ENCODE measurements at places on chromosomes 11 and 22.

DNA sequence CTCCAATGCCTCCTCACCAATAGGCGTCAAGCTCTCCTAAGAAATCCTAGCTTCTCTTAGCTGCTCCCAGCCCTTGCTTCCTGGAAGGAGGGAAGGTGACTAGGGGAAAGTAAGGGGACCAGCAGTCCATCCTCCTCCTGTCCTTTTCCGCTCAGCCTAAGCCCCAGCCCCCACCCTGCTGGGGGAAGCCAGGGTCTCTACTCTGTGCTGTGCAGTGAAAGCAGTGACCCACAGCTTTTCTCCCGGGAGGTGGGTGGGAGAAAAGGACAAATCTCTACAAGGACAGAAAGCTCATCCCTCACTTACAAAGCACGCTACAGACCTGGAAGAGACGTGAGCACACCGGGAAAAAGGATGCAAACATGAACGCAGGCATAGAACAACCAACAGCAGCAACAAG, 30.9 kb upstream of the PHLDA2 start:
- no peak for DNase-seq

DNA sequence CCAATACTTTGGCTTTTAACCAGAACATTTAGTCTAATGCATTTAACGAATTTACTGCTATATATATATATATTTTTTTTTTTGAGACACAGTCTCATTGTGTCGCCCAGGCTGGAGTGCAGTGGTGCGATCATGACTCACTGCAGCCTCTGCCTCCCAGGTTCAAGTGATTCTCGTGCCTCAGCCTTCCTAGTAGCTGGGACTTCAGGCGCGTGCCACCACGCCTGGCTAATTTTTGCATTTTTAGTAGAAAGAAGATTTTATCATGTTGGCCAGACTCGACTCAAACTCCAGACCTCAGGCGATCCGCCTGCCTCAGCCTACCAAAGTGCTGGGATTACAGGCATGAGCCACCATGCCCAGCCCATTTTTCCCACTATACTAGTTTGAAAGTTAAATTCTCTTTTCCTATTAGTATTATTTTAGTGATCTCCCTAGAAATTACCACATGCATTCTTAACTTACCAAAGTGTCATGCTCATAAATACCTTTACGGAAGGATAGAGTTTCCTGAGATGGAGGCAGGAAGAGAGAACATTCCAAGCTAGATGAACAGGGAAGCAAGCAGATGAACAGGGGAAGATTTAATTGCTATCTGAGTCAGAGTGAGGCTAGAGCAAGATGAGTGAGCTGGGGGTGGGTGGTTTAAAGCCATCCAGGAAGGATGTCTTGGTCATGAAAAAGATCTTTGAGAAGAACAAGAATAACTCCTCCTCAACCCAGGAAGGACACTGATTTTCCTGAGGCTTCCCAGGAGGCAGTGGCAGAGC, 4.4 kb upstream of the PGAP2 start:
- no peak for DNase-seq

DNA sequence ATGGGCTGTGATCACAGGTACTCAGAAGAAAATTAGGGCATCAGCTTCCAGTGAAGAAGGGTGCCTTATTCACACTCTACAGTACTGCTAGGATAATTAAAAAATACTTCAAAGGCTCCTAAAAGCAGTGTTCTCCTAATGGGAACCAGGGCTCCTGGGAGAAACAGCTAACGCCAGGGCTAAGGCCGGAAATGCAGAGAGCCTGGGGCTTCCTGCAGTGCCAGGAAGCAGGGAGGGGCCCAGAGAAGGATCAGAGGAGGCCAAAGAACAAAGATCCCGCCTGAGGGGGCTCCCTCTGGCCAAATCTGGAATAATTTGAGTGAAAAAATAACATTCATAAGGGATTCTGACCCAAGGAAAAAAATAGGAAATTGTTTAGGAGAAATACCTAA, 27.5 kb downstream of the TOLLIP start:
- no peak for DNase-seq

DNA sequence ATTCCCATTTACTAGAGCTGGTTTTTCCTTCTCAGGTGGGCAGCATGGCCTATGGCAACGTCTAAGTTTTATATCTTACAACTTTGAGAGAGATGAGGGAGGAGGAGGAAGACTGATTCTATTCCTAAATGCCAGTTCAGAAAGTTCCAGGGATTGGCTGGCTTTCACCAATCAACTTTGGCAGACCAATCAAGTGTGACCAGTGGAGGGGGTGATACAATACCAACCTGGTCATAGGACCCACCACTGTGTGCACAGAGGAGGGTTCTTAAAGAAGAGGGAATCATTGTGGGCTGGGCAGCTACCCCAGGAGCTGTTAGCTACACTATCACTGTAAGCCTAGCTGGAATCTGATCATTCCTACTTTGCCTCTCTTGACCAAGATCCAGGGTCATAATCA, 8.1 kb downstream of the DIXDC1 start:
- no peak for DNase-seq

DNA sequence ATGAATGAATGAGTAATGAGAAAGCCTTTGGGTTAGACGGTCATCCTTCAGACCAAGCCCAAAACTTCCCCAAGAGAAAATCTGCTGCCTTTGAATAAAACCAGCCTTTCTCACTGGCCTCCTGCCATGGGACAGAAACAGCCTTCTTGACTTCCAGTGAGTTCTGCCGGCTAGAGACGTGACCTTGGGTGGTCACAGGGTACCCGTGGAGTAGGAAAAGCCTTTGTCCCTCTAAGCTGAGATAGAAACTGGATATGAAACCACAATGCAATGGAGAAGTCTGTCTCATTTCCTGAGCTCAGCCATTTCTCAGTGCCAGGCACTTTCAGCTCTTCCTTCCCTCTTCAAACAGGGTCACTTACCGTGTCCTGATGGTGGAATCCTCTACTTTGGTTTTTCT, 21.2 kb upstream of the YWHAH start:
- DNase-seq = no peak

DNA sequence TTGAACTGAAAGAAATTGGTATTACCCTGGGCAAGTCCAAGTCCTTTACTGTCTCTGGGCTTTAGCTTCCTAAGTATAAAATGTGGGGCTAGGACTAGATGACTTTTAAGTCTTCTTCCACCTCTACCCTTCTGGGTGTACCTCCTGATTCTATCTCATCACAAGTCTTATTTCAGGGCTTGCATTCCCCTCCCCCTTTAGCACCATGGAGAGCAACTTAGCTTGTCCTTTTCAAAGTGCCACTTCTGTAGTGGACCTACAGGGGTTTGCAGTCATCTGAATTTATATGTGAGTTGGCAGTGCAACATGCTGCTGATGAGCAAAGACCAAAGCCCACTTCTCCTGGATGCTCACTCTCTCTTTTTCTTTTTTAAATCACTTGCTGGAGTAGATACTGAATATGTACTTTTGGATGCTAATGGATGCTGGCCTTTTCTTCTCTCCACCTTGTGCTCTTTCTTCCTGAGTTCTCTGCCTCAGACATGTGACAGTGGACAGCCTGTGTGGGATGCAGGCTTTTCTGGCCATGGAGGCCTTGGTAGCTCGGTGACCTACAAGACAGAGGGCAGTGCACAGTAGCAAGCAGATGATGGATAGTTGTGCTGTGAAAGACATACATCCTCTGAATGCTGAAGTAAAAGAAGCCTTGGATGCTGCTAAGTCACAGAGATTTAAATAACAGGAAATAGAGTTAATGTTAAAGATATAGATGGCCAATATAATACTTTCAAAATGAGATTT, 185.0 kb downstream of the NELL1 start:
- DNase-seq = no peak

DNA sequence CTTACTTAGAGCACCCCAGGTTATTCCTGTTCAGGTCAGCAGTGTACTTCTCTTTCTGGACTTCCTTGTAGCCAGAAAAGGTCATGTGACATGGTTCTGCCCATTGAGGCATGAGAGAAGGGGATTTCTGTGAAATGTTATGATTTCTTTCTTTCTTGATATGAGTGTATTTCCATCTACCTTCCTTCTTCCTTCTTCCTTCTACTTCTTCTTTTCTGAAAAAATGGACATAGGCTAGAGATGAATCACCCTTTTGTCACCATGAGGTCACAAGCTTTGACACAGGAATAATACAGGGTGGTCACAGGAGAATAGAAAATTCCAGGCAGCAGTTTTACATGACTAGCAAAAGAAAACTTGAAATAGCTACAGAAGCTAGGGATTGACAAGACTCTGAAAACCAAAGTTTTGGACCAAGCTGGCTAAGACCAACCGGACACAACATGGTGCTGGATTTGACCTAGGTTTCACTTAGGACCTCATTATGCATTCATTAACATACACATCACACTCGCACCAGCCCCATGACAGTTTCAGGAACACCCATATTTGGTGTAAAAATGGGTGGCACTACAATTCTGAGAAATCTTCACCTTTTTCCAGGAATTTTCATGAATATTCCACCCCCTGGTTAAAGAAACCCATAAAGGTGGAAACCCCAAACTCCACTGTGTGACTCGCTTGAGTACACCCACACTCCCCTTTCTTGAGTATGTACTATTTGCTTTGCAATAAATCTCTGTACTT, 21.2 kb upstream of the MAP6 start:
- no peak for DNase-seq

GRCh38 chr11:85164743-85165142, 462.4 kb downstream of the DLG2 start:
- DNase-seq = no peak

DNA sequence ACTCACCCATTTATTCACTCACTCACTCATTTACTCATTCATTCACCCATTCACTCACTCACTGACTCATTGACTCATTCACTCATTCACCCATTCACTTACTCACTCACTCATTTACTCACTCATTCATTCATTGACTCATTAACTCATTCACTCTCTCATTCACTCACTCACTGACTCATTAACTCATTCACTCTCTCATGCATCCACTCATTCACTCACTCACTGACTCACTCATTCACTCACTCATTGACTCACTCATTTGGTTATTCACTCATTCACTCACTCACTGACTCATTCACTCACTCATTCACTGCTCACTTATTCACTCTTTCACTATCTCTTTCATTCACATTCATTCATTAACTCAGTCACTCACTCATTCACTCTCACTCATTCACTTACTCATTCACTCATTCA, 2.5 kb upstream of the MUC5AC start:
- no peak for DNase-seq

DNA sequence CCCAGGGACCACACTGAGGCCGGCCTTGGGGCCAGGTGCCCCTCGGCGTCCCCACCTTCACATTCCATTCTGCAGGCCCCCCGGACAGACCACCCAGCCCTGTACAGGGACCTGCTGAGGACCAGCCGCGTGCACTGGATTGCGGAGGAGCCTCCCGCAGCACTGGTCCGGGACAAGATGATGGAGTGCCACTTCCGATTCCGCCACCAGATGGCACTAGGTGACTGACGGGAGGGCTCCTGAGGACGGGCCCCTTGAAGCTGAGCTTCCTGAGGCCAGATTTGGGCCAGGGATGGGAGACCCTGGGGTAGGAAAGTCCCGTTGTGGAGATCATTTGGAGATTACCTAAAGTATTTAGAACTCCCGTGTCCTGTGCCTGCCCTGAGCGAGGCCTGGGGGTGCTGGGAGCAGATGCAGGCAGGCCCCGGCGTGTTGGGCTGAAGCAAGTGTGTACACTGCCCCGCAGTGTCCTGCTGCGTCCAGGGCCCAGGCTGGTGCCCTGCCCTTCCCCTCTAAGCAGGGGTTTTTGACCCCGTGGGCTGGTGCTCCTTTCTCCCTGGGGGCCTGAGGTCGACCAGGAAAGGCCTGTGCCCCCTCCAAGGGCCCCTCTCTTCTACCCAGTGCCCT, 20.0 kb downstream of the TRMU start:
- peak; percentile 62 for DNase-seq

- DNase-seq = no peak
Observed at GRCh38 chr22:23858484-23858815, 775 bp downstream of the SLC2A11 start.

- DNase-seq = no peak
Observed at GRCh38 chr11:109856928-109857327, 236.3 kb upstream of the ZC3H12C start.

DNA sequence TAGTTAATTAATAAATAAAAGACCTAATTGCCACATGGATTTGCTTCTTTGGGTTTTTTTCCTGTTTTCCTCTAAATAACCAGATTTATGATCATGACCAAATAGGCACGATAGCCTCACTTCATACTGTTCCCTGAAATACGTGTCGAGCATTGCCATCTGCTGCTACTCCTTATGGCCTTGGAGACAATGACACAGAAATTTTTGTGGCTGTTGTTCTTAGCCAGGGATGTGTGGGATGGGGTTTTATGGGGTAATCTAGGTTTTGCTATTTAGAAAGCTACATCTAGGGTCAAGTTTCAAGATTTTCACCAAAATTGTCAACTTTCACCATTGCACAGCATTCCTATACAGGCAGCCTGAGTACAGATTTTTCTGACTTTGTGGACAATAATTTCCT, 145.2 kb downstream of the DBX1 start:
- no peak for DNase-seq

DNA sequence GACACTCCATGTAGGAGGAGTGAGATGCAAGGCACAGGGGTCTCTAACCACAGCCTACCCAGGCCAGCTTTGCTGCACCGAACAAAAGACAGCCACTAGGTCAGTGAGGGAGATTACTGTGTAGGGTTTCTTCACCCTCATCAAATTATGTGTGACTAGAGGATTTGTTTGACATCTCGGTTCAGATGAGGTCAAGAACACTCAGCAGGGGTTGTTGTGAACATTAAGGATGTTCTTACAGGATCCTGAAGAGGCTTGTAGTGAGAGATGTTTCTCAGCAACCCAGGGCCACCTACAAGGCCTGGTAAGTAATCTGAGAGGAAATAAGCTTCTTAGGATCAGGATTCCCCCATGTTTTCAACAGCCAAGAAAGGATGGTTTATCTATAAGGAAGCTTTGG, 202.1 kb downstream of the NXPE2 start:
- no peak for DNase-seq

GRCh38 chr11:30411383-30411782, 88.5 kb downstream of the ARL14EP start:
- DNase-seq = no peak

- peak; percentile 25 for DNase-seq
Observed at GRCh38 chr22:27801202-27801615, 347 bp downstream of the MN1 start.

- DNase-seq = peak; percentile 46
Observed at GRCh38 chr22:32204040-32204855, 625 bp downstream of the RFPL2 start.

- no peak for DNase-seq
Observed at GRCh38 chr22:43731988-43732387, 80.1 kb downstream of the EFCAB6 start.

GRCh38 chr11:113628912-113629311, 77.2 kb downstream of the TMPRSS5 start:
- no peak for DNase-seq

DNA sequence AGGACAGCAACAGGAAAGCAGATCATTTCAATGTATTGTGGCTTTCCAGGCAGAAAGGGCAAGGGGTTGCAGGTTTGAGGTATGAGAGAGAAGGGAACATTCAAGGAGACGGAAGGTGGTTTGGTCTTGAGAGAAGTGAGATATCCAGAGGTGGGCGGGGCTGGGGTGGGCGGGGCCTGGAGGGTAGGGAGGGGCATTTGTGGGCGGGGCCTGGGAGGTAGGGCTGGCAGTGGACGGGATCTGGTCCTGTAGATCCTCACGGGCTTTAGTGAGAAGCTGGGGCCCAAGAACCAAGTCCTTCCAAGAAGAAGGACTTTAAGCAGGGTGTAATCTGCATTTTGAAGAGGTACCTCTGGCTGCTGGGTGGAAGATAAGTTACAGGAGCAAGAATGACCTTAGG, 199.2 kb downstream of the MN1 start:
- DNase-seq = no peak
